Esophagus squamous epithelium (tissue), 5 donors: ENCODE measurements at places on chromosomes 1 and 21. TPM values are rescaled to one million over a fixed set of nuclear protein-coding genes. Genes with fewer than 3 reads are reported as not detected.

- peaks cover 93% of the 10 kb centered on the region for H3K4me1 ChIP-seq
- no peak overlapping the region for H3K4me3 ChIP-seq
- H3K27me3 ChIP-seq: no peaks in the 10 kb centered on the region
- DNase-seq: no peak
- peak overlapping the region; percentile 75 for H3K27ac ChIP-seq
- H3K36me3 ChIP-seq: no peaks in the 10 kb centered on the region
These were observed 106.4 kb downstream of the TGFBR3 start for GRCh38 chr1:91779548-91780021.

DNA sequence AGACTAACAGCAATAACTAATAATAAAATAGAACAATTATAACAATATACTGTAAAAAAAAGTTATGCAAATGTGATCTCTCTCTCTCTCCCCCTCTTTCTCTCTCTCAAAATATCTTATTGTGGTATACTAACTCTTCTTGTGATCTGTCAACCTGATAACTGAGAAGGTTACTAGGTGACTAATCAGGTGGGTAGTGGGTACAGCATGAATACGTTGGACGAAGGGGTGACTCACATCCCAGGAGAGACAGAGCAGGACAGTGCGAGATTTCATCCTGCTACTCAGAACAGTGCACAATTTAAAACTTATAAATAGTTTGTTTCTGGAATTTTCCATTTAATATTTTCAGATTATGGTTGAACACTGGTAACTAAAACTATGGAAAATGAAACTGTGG lies 257.5 kb downstream of the LRRC40 start:
- no peak for DNase-seq
- H3K36me3 ChIP-seq: no peaks in the 10 kb centered on the region
- no peaks in the 10 kb centered on the region for H3K4me1 ChIP-seq
- no peak overlapping the region for H3K27ac ChIP-seq
- H3K27me3 ChIP-seq: no peaks in the 10 kb centered on the region

Gene KRTAP7-1
- not detected for total RNA-seq

Gene S100A16
- total RNA-seq: 2,409 TPM

Gene CTTNBP2NL
- 23.3 TPM for total RNA-seq

Gene OR2M3
- total RNA-seq: not detected
